Astrocyte of the cerebellum (primary cell): ENCODE measurements at places on chromosomes 1 and 21.

DNA sequence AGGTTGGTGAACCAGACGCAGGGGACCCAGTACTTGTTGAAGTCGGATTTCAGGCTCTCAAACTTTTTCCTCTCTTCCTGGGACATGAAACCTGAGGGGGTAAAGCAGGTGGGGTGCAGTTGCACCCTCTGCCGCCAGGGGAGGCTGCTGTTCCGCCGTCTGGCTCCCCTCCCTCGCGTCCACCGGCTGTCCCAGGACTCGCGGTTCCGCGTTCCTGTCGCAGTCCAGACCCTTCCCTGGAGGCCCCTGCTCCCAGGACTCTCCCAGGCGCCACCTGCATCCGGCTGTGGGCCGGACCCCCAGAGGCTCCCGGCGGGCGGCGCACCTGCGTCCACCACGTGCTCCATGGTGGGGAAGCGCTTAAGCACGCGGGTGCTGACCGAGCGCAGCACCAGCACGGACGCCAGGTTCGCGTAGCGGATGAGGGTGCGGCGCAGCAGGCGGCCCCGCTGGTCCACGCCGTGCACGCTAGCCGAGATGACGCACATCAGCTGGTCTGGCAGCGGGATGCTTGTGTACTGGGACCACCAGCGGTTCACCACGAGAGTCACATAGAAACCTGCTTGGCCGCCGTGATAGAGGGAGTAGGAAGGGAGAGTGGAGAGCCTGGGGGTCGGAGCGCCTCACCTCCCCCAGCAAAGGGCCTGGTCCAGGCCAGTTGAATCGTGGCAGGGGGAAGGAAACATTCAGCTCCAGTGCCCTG is 1.7 kb downstream of the BEST4 start:
- no peak for DNase-seq

GRCh38 chr1:213649373-213649772 is 338.4 kb upstream of the PROX1 start:
- DNase-seq = no peak

DNA sequence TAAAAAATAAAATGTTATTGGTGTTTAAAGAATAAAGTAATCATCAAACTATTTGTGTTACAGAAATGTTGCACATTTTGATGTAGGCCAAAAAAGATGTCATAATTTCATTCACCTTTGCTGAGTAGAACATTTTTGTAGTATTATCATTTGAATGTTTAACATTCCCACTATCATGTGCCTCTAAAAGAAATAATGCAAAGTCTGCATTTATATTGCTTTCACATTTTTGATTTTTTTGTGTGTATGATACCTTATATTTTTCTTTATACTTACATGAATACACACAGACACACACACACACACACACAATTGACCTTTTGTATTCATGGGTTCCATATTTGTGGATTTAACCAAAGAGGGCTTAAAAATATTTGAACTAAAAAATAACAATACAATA is 544.2 kb upstream of the ZRANB2 start:
- DNase-seq = no peak

GRCh38 chr1:82399093-82399492 is 598.4 kb downstream of the ADGRL2 start:
- DNase-seq = peak; percentile 43

- DNase-seq = no peak
Measured at GRCh38 chr1:64139877-64140276, 63.5 kb upstream of the UBE2U start.

GRCh38 chr1:110990541-110990940 is 26.8 kb upstream of the LRIF1 start:
- no peak for DNase-seq

- no peak for DNase-seq
Measured at GRCh38 chr1:109396871-109397580, 692 bp downstream of the SORT1 start.
